Activated T-cell treated with anti-CD3 and anti-CD28 coated beads, Interleukin-2, amount 50 U/mL, for 1 hour (primary cell): ENCODE measurements at places on chromosomes 5 and 9.

DNA sequence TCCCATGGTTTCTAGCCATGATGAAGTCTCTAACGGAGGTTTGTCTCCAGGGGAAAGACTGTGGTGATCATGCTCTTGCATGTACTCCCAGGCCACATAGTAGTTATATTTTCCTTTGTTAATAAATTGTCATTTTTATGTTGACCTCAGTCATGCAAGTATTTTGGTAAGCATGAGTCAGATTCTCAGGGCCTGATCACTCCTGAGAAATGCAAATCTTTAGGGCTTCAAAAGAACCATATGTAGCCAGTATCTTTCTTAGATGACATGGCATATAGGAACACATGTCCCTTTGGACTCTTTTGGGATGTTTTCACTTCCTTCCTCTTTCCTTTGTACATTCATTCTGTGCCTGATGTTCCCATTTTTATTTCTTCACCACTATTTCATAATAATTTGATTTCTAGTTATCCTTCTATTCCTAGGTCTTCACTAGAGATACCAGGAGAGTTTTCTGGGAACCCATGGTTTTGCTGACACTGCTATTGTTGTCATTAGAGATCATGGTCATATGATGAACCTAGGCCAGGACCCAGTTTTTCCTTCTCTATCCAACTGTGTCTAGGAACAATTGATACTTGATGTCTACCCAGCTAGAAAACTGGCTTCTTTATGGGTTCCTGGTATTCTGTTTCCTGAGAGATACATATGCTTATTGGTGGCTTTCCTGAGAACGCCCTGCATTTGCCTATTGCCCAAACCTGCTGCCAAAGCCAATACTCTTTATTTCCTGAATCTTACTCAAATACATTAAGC, 248.1 kb upstream of the NREP start:
- DNase-seq, result no peak

GRCh38 chr5:14322437-14323187, 179.5 kb downstream of the TRIO start:
- no peak for DNase-seq

GRCh38 chr9:91776409-91777291, 173.4 kb downstream of the ROR2 start:
- DNase-seq, result no peak

DNA sequence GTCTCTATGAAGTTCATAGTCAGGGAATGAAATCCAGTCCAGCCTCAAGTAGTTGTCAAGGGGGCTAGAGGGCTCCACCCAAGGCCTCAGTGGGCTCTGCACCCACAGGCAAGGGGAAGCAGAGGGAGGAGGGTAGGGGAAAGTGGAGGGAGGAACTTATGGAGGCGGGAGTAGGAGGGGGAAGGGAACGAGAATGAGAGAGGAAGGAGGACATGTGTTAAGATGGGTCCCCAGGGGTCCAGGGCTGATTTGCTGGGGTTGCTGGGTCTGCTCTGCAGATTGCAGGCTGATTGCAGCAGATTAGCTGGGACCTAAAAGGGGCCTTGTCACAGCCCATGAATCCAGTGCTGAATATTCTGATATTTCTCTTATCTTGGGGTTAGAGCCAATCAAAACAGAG, 166.9 kb upstream of the IL12B start:
- DNase-seq, result no peak

- DNase-seq, result no peak
These were observed 57.3 kb upstream of the PJA2 start for GRCh38 chr5:109467058-109467457.

GRCh38 chr9:37447111-37447510, 18.1 kb downstream of the ZBTB5 start:
- DNase-seq, result no peak

DNA sequence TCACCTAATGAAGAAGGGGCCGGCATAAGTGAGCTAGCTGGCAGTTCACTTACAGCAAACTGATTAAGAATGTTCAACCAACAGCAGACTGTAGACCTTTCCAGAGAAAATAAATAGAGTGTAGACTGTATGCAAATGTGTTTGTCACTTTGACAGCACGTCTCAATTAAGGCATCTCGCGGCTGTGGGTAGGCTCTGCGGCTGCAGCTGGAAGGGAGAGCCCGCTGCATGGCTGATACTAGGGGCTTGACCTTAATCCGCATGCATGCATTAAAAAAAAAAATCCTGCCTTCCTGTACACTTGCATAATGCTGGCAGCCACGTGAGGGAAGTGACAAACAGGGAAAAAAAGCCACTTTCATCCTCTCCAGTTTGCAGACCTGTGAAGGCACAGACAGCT, 82.3 kb downstream of the CRB2 start:
- no peak for DNase-seq

DNA sequence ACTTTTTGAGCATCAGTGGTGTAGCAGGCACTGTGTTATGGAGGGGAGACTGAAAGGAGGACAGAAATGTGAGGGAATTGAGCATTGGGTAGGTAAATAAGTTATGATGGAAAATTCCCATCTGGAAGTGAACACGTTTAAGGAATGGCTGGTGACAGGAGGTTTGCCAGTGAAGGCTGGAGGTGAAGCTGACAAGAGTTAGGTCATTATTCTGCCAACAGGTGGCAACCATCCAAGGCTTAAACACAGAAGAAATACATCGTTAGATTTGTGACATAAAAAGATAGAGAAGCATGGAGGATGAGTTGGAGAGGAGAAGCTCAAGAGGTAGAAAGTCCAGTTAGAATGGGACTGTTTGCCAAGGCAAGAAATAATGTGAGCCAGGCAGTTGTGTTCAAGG, 455.3 kb upstream of the SGCD start:
- no peak for DNase-seq

DNA sequence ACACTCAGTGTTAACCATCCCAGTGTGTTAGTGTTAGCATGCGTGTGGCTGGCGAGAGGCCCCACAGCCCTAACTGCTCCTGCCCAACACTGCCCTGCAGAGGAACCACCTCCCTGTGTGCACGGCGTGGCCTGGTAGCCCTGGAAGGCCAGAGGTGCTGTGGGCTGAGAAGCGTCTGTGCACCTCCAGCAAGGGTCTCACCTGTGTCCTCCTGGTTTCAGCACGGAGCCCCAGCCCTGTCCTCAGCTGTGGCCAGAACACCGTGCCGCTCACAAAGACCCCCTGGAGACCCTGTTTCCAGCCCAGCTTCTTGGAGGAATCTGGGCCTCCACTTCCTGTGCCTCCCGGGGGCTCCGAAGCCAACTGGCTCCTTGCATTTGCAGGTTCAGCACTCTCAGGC, 56.1 kb upstream of the NRARP start:
- no peak for DNase-seq

DNA sequence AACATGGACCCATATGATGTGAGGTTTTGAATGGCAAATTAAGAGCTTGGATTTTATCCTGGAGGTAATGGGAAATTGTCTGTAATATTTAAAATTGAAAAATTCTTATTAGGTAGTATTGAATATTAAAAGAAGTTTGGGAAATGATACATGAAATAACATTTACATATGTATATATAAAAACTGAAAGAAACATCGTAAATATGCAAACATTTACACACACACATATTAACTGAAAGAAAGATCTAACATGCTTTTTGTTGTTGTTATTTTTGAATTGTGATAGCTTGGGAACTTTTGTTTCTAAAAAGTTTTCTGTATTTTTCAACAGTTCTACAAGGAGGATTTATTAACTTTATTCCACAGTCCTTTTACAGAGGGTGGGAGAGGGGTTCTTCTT, 82.8 kb upstream of the ITGA2 start:
- no peak for DNase-seq

- no peak for DNase-seq
These were observed 619 bp upstream of the APC start for GRCh38 chr5:112737070-112737462.

DNA sequence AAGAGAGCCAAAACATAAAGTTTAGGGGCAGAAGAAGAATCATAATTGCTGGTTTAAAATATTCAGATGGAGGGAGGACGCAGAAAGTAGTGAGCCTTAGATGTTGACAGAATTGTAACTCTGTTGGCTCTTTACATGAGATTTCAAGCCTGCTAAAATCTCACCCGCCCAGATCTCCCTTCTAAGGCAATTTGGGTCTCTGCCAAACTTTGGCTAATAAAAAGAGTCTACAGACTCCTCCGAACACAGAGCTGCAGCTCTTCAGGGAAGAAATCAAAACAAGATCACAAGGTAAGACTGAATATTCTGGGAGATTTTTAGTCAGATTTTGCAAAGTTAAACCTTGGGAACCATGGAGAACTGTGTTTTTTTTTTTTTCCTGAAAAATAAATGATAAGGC, at the start of gene IL33:
TSS of gene IL33 (plus strand) at position 246 of the 400 bp plus-strand sequence. CDS start 25,888 bp downstream, outside the sequence.
- no peak for DNase-seq

GRCh38 chr5:171542525-171543140, 123.2 kb downstream of the FGF18 start:
- no peak for DNase-seq

- DNase-seq, result no peak
These were observed 2.0 kb downstream of the NIPBL start for GRCh38 chr5:36878392-36879082.

DNA sequence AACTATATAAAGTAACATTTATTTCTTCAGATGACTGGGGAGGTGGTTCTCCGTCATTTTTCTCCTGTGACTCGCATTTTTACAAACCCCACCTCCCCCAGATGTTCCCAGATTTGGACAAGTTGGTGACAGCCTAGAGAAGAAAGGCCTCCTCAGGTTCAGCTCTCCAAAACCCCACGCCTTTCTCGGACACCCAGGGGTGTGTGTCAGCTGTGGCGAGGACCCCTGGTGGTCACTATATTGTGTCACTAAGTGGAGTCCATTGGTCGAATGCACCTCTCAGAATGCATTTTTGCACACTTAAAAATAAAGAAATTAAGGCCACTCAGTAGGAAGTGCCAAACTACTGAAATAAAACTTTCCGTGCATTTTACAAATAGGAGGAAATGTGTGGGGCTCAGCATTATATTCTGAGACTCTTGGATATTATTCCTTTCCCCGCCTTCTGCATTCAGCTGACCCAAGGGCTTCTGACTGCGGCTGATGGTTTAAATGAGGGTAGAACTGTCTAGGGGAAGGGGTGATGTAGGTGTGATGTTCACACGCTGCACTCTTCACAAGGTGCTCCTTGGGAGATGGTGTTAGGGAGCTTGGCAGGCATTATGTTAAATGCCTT, 47.6 kb downstream of the ACO1 start:
- DNase-seq, result peak; percentile 31

DNA sequence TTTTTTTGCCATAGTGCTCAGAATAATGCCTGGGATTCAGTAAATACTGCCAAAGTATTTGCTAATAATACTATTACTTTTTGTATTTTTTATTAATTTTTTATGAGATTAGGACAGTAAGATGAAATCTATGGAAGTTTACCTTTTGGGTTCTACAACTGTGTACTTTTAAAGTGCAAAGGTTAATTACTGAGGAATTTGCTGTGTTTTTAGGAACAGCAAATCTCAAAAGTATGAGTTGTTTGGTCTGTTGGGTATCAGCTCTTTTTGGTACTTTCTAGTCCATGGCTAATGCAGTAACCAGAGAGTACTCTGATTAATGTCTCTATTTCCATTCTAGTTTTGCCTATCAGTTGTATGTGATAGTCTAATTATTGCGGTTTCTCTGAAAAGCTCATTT, 5.1 kb downstream of the HSPA4 start:
- no peak for DNase-seq

DNA sequence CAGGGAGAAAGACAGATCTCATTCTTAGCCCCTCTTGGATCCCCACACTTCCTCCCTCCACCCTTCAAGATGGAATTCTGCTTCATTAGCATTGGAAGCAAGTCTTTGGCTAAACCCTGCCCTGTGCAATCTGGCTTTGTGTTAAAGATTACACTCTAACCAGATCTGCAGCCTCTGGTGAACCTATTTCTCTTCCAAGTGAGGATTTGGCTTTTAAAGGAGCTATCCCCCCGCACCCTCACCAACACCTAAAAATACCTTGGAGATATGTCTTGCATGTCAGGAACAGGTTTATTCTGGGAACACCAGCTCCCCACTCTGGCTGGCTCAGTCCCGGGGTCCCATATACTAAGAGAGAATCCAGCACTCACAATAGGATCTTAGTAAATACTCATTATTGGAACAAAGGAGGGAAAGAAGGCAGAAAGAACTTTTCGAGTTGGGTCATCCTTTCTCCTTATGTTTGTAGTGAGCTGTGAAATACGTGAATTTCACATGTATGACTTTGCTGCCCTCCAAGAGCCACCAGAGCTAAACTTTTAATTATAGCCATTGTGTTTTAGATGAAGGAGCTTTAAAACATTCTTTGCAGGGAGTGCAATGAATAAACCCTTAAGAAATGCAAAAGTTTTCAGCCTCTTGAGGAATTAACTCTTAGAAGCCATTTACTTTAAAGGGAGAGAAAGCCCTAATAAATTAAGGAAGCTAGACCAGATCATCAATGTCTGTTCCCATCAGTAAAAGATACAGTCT, 53.7 kb upstream of the HRH2 start:
- DNase-seq, result no peak

DNA sequence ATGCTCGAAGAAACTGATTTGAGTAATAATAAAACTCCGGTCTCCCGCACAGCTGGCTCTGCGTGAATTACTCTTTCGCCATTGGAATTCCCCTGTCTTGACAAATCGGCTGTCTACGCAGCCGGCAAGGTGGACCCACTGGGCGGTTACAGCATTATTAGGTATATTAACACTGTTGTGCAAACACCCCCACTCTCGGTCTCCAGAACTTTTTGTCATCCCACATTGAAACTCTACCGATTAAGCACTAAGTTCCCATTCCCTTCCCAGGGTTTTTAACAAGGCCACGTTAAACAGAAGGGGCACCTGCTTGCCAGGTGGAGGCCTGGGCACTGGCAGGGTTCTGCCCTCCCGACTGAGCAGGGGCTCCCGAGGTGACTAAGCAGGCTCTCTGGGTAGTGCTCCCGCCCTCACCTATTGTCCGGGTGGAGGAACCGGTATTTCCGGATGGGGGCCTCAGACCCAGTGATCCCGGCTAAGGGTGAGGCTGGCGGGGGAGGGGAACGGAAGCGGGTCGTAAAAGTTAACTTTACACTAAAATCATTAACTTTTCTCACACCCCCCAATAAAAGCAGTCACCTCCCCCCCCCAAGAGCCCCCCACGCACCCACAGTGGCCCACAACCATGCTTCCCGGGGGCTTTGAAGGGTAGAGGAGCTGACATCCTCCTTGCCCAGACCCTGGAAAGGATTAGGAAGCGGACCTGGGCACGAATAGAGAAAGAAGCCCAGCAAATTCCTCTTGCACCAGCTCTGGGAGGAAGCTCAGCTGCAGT, 53.5 kb upstream of the TJP2 start:
- DNase-seq, result no peak

- DNase-seq, result no peak
These were observed 98.3 kb downstream of the BASP1 start for GRCh38 chr5:17315710-17316221.

- no peak for DNase-seq
These were observed 109.6 kb downstream of the ZCCHC7 start for GRCh38 chr9:37229882-37230482.

- DNase-seq, result no peak
These were observed 38.7 kb downstream of the DUSP1 start for GRCh38 chr5:172732201-172732865.

DNA sequence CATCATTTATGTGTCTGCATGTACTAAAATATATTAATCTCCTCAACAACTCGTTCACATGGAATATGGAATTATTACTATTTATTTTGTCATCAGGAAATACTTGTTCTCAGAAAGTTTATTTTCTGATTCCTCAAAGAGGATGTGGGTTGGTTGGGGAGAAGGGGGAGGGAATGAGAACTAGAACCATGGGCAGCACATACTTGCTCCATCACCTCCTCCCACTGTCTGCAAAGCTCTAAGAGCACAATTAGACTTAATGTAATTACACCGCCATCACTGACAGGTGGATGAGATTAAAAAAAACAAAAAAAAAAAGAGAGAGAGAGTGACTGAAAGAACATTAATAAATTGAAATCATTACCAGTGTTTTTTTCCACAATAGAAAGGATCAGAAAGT, 98.2 kb downstream of the OXCT1 start:
- DNase-seq, result no peak
